ENCODE measurements at places on chromosomes 4 and X. TPM values are rescaled to one million over a fixed set of nuclear protein-coding genes. Genes with fewer than 3 reads are reported as not detected.
A peak's percentile ranks its signal among the peaks of the same experiment; 100 is the strongest.

- no peak for DNase-seq
Measured at GRCh38 chr4:11732155-11732554, 303.5 kb upstream of the HS3ST1 start.

GRCh38 chr4:156560701-156561100, 410.9 kb downstream of the PDGFC start:
- DNase-seq = no peak

Gene TMEM154
- 3.0 TPM for total RNA-seq

Gene CCDC110
- total RNA-seq = 2.0 TPM

- peak; percentile 40 for DNase-seq
Measured at GRCh38 chr4:472881-473569, 25.9 kb downstream of the ZNF721 start.

DNA sequence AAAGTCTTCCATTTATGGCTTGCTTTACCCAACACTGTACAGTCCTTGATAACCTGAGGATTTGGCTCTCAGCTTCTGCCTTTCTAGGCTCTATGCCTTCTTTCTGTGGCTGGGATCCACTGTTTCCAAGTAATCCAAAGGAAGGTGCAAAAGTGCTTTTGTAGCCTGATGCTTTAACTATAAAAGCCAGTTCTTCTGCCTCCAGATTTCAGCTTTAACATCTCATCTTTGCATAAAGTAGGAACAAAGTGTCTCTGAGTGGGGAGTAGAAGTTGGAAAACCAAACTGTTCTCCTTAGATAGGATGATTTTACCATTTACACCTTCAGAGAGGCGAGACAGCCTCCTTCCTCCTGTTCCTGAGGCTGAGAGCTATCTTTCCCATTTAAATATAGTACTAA, 11.1 kb upstream of the SEC24D start:
- no peak for DNase-seq

Gene DSPP
- 0.21 TPM for total RNA-seq

Gene DDIT4L
- total RNA-seq = 26.9 TPM

Gene LRCH2
- total RNA-seq = 24.9 TPM

Gene MAGEE1
- total RNA-seq = 3.6 TPM

DNA sequence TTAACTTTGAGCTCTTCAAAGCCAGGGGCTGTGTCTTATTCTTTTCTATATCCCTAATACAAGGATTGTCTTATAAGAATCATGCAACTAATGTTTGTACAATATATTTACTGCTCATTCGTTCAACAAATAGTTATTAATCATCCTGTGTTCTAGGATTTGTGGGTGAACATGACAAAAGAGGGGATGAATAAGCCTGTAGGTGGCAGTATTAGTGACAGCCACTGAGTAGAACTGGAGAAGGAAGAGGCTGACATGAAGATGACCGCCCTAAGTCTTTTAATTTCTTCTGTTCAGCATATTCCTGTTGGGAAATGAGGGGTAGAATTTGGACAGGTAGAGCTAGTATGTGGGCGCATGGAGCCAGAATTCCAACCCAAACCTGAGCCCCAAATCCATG, 11.9 kb upstream of the LINC00632 start:
- no peak for DNase-seq

DNA sequence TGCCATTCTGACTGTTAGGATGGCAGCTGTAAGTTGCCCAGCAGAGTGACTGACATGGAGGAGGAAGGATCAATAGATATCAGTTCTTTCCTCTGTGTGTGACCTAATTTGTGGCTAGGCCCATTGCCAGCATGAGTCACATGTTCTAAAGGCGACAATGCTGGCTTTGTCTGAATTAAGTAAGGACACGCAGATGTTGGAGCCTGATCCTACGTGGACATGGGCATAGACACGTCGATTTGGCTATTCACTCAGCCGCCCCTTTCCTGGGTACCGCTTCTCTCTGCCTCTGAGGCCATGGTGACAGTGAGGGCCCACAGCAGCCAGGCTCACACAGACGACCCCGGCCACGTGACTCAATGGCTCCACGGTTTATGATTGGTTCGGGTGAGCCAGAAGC, 16.3 kb downstream of the PROM1 start:
- no peak for DNase-seq

GRCh38 chr4:70515367-70516250, 2.8 kb upstream of the AMTN start:
- no peak for DNase-seq

DNA sequence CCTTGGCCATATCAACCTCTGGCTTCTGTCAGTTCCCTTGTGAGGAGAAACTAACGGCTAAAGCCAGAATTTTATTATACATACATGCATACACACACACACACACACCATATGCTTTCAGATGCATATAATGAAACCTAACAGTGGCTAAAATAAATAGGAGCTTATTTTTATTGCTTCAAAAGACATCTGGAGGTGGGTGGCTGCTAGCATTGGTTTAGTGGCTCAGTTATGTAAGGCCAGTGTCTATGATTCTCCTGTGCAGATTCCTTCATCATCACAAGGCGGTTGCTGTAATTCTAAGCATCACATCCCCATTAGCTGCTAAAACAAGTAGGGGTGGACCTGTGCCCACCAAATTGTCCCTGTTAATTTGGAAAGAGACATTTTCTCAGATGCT, 110.8 kb downstream of the MAPK10 start:
- DNase-seq = no peak

Gene PROM1
- total RNA-seq = 43.0 TPM

Gene WDR17
- total RNA-seq = 4.7 TPM

DNA sequence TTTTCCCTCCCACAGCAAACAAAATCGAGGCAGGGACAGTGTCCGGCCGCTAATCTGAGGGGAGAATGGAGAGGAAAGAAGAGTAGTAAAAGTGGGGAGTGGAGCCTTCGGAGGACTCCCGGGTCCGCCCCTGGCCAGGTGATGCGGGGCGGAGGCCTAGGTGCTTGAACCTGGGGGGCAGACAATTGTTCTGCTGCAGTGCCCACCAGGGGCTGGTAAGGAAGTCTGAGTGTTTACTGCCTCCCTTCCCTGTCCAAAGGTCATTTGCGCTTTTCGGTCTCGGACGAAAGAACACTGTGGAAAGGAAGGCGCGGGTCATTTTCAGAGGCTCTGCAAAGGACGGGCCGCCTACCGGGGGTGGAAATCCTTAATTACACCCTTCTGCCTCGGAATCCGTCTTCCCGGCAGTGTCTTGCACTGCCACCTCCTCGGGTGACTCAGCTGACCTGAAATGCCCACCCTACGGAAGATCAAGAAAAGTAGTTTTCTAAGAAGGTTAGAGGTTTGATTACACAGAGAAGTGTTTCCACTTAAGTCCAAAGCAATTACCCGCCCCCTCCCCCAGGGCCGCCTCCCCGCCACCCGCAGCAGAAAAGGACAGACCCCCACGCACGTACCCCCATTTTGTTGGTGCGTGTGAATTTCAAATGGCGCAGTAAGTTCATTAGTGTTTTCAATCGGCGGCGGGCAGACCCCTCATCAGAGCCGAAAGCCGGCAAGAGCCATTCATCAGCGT, 99.9 kb upstream of the TENM3 start:
- peak; percentile 53 for DNase-seq

GRCh38 chrX:121655276-121655675, 607.9 kb downstream of the GLUD2 start:
- no peak for DNase-seq

Gene GPR78
- 0.28 TPM for total RNA-seq

GRCh38 chr4:3679071-3679825, 86.9 kb upstream of the ADRA2C start:
- DNase-seq = no peak

Gene REPS2
- 1.2 TPM for total RNA-seq

Gene PITX2
- total RNA-seq = 0.59 TPM

Gene FATE1
- total RNA-seq = not detected

Gene PABPC1L2A
- not detected for total RNA-seq

- no peak for DNase-seq
Measured at GRCh38 chr4:75660491-75660890, 12.7 kb downstream of the G3BP2 start.

DNA sequence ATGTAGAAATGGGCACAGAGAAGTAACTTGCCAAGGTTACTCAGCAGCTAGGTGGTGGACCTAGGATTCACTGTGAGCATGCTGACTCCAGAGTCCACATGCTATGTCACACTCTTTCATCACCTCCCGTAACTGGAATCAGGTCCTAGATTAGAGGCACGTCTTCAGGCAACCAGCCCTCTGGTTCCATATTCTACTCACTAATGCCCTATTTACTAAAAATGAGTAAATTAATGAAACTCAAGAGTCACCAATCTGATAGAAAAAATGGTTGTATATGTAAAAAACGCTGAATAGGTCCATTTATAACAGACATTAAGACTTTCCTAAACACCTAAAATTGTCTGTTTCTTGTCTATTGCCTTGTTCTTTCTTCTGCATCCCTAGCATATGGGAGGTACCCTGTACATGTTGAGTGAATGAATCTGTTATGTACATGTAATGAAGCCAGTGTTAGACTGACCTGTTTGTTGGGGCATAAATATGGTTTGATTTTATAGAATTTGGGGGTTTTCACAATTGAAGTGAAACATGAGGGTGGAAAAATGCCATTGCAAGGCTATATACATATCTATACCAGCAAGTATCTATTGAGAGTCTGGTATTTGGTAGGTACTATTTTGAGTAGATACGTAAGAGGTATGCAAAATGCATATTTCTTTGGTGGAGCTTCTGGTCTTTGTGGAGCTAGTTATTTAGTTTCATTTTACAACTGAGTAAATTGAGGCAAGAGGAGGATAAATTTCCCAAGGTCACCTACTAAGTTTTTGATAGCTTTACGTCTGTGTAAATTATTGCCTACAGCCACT, 7.5 kb upstream of the RUFY3 start:
- no peak for DNase-seq

- no peak for DNase-seq
Measured at GRCh38 chr4:16122308-16122711, 38.5 kb upstream of the PROM1 start.

Gene ELMOD2
- 128 TPM for total RNA-seq

Gene DRD5
- total RNA-seq = not detected

- no peak for DNase-seq
Measured at GRCh38 chr4:72993876-72994275, 75.6 kb downstream of the COX18 start.

- no peak for DNase-seq
Measured at GRCh38 chr4:104020641-104021040, 300.9 kb upstream of the TACR3 start.

DNA sequence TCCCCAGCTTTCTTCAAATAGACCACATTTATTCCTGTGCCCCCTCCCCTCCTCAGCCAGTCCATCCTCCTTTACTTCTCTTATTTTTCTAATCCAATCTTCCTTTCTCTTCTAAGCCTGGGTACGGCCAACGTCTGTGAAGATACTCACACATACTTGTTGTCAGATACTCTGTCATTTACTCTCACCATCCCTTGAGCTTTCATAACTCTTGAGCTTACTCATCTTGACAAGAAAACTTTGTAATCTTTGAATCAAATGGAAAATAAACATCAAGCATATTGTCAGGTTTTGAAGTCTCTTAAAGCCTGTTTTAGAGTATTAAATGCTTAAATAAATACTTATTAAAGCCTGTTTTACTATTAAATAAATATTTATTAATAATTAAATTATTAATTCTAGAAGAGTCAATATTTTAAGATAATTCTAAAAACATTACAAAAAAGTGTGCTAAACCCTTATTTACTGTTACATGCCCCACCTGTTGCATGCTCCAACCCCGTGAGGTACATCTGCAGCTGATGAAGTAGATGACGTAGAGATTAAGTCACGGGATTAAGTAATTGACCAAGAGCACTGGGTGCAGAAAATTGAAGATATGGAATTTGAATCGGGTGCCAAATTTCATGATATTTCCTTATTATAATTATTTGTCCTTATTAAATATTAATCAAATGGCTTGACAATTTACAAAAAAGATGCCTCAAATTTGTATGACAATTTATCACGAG, 1.5 kb upstream of the TRIML2 start:
- DNase-seq = no peak

DNA sequence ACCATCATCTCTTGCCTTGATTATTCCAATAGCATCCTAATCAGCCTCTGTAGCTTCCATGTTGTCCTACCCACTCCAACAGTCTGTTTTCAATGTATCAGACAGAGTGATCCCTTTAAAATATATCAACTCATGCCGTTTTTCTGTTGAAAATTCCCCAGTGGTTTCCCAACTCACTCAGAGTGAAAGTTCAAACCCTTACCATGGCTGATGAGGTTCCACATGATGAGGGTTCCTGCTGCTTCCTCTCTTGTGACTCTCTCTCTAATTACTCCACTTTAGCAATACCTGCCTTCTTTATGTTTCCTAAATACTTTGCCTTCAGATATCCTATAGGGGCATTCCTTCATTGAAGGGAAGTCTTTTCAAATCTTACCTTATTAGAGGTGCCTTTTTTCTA, 334.7 kb downstream of the PPP1R2C start:
- DNase-seq = no peak
